Colonic mucosa (tissue), 4 donors: ENCODE measurements at places on chromosomes 2 and 18. TPM values are rescaled to one million over a fixed set of nuclear protein-coding genes. Genes with fewer than 3 reads are reported as not detected.
A peak's percentile ranks its signal among the peaks of the same experiment; 100 is the strongest.

UNC80 gene
- not detected for total RNA-seq

RBM45 gene
- total RNA-seq = 12.7 TPM

NT5DC4 gene
- total RNA-seq = not detected

GALNT14 gene
- 0.45 TPM for total RNA-seq

- DNase-seq = no peak
Measured at GRCh38 chr18:43158381-43158780, 42.9 kb upstream of the RIT2 start.

GRCh38 chr18:35703043-35703688, 121.6 kb downstream of the GALNT1 start:
- DNase-seq = no peak

- no peak for DNase-seq
Measured at GRCh38 chr2:22952656-22953225, 432.2 kb upstream of the KLHL29 start.

DNA sequence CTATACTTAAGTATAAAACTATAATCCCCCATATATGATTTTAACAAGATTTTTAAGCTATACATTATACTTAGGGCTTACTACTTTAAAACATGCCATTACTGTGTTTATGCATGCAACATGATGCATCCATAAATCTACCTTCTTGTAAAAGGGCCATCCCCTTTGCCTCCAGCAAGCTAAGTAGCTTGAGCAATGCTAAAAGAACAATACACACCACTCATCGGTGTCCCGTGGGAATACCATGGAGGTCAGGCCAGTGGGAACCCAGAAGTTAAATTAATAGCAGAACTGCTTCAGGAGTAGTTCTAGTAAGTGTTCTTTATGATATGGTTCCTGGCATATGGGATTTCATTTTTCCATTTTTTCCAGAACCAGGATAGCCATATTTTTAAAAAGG, 37.8 kb downstream of the SH3RF3 start:
- DNase-seq = no peak

- no peak for DNase-seq
Measured at GRCh38 chr2:98708396-98709186, 22.3 kb downstream of the MGAT4A start.

DNA sequence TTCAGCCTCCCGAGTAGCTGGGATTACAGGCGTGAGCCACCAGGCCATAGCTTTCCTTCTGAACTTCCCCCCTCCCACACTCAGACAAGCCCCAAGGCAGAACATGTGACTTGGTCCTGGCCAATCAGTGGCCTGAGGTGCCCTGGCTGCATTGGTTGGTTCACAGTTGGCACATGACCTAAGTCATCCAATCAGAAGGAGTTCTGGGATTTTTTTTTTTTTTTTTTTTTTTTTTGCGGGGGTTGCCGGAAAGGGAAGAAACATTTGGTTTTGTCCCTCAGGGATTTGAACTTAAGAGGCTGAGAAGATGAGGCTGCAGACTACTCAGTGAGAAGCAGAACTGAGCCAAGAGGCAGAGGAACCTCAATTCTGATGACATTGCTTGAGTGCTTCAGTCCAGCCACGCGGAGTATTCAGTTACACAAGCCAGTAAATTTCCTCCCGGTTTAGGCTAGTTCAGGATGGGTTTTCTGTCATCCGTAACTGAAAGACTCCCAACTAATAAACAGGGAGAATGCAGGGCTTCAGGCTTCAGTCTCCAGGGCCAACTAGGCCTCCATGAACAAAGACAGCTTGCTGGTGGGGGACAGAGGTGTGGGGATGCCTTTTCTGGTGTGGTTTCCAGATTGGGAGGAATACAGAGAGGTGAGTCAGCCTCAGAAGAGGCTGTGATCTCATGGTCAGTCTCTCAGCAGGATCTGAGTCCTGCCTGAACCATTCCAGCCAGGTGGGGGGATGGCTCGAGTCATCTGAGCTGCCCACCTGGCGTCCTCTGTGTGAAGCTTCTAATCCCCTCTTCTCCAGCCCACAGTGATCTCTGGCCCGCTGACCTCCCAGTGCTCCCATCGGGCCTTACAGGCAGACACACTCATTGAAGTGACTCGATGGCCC, 9.2 kb downstream of the PTMA start:
- DNase-seq = no peak

GRCh38 chr2:73111073-73112025, 1.4 kb downstream of the RAB11FIP5 start:
- DNase-seq = peak; percentile 74
